ENCODE measurements at places on chromosomes 5 and 9.

DNA sequence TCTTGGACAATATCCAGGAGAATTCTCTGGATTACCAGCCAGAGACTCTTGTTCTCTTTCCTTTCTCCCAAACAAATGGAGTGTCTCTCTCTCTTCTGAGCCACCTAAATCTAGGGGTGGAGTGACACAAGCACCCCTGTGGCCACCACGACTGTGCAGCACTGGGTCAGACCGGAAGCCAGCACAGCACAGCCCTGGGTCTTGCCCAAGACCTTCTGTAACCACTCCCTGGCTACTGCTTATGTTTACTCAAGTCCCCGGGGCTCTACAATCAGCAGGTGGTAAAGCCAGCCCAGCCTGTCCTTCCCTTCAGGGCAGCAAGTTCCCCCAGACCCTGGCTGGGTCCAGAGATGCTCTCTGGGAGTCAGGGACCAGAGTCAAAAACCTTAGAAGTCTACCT is 110.0 kb upstream of the TUT7 start:
- no peak for DNase-seq

- DNase-seq, result no peak
Measured at GRCh38 chr5:56616454-56617160, 198.7 kb upstream of the MAP3K1 start.

DNA sequence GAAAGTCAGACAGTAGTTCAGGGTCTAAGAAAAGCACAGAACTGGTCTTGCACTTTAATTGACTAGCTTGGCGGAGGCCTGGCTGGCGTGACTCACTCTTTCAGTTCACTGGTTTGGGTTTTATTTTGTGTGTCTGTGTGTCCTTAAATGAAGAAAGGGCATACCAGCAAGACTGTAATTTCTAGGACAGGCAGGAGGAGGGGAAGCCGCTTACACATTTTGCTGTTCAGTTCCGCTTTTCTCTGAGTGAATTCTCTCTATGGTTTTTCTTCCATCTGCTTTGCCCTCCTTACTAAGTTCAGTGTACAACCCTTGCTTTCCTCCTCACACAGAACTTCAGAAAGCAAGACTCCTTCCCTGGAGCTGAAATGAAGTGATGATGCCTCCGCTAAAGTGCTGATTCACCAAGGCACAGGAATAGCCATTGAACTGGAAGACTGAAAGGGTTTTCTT is 150.8 kb downstream of the MEF2C start:
- DNase-seq, result peak; percentile 23

- no peak for DNase-seq
Measured at GRCh38 chr9:110432253-110432652, 94.6 kb upstream of the TXNDC8 start.

- no peak for DNase-seq
Measured at GRCh38 chr5:14778792-14779070, 92.8 kb downstream of the ANKH start.

GRCh38 chr9:94140418-94140780 is 56.1 kb downstream of the PTPDC1 start:
- no peak for DNase-seq

GRCh38 chr5:531749-532315 is 7.6 kb upstream of the SLC9A3 start:
- DNase-seq, result no peak

DNA sequence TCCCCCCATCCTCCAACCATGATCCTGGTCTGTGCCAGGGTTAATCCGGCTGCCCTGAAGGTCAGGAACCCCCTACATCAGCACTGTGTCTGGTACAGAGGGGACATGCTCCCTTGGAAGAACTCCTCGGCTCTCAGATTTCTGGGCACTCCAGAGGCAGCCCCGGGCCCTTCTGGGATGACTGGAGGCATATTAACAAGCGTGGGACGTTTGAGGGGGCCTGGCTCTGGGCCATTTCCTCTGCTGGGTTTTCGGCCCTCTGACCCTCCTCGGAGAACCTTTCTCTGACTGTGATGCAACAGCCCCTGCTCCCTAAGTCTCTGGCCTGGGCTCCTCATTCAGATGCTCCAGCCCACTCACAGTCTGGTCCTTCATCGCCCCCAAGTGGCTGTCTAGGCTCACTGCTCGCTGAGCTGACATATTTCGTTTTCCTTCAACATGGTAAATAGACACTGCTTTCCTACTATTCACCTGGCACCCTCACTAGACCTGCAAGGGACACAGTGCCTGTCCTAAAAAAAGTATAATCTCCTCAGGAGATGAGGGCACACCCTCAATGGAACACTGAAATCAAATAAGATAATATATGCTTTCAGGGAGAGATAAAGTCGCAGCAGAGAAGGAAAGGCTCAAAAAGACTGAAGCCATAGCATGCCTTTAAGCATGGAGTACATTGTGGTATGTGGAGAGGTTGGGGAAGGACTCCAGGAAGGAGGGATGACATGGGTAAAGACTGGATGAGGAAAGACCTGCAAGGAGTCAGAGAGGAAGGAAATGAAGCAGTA is 404.7 kb upstream of the TRPC7 start:
- peak; percentile 4 for DNase-seq

DNA sequence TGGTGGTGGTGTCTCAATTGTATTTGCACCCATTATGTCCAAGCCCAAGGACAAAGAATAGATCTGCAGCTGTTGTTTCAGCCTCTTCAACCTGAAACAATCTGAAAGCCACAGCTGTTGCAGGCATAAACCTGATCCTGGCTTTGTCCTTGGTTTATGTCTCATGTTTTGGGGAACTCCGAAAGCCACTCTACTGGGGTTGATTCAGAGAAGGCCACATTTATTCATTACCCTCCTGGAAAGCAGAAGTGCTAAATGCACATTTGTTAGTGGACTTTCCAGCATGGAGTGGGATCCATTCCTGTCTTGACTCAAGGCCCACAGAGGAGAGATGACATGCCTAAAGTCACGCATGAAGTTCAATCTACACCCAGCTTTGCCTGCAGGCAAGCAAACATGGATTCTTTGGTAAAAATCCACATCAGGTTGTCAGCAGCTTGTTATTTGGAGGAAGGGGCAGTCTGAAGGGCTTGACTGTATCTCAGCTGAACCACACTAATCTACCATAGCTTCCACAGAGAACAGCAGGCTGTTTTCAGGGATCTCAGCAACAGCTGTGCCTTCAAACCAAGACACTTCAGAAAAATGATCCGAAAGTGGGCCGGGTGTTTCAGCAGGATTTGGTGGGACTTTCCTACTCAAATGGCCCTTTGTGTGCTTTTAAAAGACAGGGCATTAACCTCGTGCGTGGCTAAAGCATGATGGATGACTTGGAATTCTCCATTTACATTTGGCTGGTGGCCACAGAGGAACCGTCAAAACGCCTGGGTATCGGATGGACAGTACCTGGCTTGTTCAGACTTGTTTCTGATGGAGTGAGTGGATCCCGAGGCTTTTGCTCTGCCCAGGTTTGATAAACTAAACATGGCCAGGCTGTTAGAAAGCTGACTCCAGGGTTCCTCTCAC is 36.2 kb upstream of the ADAM19 start:
- DNase-seq, result no peak

- no peak for DNase-seq
Measured at GRCh38 chr9:89388084-89388867, 70.0 kb downstream of the SECISBP2 start.

DNA sequence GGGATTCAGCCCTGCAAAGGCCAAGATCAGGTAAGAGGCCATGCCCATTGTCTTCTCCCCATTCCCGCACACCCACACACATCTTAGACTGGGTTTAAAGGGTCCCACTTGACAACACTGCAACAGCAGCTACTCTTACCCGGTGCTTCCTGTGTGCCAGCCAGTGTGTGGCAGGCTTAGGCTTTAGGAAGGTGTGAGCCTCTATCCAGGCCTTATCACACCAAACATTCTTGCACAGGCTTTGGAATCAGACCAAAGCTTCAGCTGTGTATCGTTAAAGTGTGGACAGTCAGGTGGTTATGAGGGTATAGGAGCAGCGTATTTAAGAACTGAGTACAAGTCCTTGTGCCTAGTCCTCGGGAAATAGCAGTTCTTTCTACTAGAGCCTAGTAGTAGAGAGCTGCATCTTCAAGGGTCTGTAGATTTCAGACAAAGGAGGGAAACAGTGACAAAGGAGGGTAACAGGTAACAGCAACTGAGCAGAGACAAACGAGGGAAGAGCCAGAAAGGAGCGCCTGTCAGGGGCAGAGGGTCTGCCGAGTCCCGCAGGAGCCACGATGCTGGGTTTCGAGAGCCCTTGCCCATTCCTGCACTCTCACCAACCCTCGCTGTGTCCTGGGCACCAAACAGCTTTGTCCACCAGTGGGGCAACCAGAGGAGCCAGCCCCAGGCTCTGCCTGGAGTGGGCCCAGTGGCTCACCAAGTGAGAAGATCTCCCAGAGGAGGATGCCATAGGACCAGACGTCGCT is 30.9 kb downstream of the CSF1R start:
- no peak for DNase-seq

DNA sequence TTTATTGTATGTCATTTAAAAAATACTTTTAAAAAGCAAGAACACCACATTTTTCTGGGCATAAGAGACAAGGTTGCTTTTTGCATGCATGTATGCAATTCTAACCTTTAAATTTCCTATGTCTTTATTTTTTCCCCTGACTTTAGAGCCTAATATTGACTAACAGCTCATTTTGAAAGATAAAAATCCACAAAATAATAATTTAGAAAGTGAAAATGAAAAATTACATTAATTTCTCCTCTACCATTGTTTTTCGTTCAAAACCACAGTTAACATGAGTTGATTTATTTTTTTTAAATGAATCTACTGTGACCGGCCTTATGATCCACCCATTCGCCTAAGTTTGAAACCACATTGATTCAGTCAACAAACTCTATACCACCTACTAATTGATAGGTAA is 137.5 kb upstream of the CDKN2B start:
- no peak for DNase-seq

GRCh38 chr9:128098297-128099230 is 29.0 kb downstream of the PTGES2 start:
- peak; percentile 34 for DNase-seq

DNA sequence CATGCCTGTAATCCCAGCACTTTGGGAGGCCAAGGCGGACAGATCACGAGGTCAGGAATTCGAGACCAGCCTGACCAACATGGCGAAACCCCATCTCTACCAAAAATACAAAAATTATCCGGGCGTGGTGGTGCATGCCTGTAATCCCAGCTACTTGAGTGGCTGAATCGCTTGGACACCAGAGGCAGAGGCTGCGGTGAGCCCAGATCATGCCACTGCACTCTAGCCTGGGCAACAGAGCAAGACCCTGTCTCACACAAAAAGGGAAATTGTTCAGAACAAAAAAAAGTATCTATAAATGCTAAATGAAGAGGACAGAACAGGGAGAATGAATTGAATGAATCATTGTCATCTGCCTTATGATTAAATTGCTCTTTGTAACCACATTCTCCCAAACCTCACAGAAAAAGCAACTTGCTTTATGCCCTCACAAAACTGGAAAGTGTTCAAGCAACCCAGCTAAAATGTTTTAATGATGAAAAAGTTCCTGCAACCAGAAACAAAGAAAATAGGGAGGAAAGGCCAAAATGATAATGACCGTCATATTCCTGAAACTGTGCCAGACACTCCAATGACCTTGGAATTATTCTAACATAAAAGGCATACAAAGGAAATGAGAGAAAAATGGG is 83.7 kb downstream of the SERINC5 start:
- no peak for DNase-seq

DNA sequence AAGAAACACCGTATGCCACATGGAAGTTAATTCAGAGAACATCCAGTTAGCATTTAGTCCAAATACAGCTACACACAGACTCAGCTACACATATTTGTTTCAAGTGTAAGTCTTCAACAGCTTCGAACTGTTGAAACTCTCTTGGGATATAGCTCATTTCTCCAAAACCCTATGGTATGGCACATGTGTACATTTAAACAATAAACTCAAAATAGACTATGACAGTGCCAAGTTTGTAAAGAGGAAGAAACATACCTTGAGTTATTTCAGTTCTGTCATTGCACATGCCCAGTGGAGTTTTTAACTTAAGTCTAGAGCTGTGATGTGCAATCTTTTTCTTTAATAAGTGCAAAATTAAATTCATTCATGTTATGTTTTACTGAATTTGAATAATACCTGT is 155.1 kb upstream of the RAI14 start:
- DNase-seq, result no peak

GRCh38 chr5:130213607-130214006 is 309.3 kb downstream of the CHSY3 start:
- no peak for DNase-seq

DNA sequence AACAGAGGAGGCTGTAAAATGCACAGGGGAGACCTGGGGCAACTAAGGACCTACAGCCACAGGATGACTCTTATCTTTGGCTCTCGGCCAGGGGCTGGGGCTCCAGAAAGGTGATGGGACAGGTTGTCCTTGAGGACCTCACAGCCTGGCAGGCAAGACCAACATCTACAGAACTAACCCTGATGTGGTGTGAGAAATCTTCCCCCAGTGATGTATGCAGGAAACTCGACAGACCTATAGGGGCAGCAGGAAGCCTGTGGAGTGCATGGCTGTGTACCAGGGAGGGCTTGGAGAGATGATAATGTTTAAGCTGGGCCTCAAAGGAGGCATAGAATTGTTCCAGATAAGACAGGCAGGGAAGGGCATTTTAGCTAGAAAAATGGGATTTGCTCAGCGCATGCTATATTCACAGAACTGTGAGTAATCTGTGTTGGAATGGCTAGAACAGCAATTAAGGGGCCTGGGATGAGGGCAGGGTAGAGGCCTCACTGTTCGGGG is 68.5 kb upstream of the SLC25A51 start:
- DNase-seq, result no peak

GRCh38 chr9:19828576-19829109 is 39.8 kb upstream of the SLC24A2 start:
- DNase-seq, result no peak

DNA sequence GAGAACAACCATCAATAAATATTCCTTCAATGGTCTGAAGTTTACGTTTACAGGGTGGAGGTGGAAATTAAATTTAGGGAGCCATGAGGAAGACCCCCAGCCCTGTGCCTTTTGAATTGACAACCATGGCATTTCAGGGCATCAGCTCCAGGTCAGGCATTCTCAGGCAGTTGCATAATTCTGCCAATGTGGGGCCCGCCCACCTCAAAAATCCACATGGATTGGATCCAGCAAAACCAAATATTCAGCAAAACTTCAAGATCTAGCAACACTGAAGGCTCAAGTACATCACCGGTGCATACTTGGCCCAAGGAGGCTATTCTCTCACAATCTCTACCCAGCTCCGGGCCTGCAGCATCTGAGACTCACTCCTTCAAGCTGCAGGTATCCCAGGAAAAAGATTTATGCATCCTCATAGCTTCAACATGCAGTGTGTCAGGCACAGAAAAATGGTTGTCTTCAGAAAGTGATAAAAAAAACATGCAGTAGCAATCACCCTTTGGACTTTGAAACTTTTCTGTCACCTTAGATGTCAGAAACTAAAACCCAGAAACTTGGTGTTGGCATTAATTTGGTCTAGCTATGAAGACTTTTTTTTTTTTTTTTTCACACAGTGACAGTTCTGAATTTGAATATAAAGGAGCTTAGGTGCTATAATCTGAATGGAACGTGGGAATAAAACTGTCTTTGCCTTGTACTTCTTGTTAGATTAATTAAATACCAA is 21.4 kb upstream of the ANXA2R start:
- DNase-seq, result no peak

- DNase-seq, result no peak
Measured at GRCh38 chr5:126591549-126591948, 3.5 kb downstream of the ALDH7A1 start.

GRCh38 chr5:24162343-24162742 is 482.4 kb downstream of the CDH10 start:
- no peak for DNase-seq

GRCh38 chr5:14766584-14766983 is 102.1 kb downstream of the OTULIN start:
- no peak for DNase-seq

- DNase-seq, result no peak
Measured at GRCh38 chr5:65762234-65762633, 40.2 kb downstream of the NLN start.

- DNase-seq, result no peak
Measured at GRCh38 chr9:134694714-134695113, 53.1 kb downstream of the COL5A1 start.

All from C1 segment of cervical spinal cord (tissue), 14 donors.